ENCODE measurements at places on chromosomes 6 and 20. TPM values are rescaled to one million over a fixed set of nuclear protein-coding genes. Genes with fewer than 3 reads are reported as not detected.

Gene LPIN3
- total RNA-seq, result 7.7 TPM

Gene VEGFA
- total RNA-seq, result 386 TPM

Gene TTLL9
- not detected for total RNA-seq

Gene LST1
- total RNA-seq, result not detected
